ENCODE measurements at places on chromosomes 11 and 22.

- no peak for DNase-seq
Measured at GRCh38 chr11:112844517-112844916, 116.7 kb upstream of the NCAM1 start.

GRCh38 chr11:36314434-36314767 is 18.3 kb downstream of the PRR5L start:
- DNase-seq, result no peak

- no peak for DNase-seq
Measured at GRCh38 chr22:36839356-36840073, 21.3 kb upstream of the NCF4 start.

GRCh38 chr22:45238076-45238956 is 2.4 kb downstream of the KIAA0930 start:
- DNase-seq, result no peak

GRCh38 chr11:130359419-130359818 is 44.7 kb upstream of the ZBTB44 start:
- DNase-seq, result no peak

DNA sequence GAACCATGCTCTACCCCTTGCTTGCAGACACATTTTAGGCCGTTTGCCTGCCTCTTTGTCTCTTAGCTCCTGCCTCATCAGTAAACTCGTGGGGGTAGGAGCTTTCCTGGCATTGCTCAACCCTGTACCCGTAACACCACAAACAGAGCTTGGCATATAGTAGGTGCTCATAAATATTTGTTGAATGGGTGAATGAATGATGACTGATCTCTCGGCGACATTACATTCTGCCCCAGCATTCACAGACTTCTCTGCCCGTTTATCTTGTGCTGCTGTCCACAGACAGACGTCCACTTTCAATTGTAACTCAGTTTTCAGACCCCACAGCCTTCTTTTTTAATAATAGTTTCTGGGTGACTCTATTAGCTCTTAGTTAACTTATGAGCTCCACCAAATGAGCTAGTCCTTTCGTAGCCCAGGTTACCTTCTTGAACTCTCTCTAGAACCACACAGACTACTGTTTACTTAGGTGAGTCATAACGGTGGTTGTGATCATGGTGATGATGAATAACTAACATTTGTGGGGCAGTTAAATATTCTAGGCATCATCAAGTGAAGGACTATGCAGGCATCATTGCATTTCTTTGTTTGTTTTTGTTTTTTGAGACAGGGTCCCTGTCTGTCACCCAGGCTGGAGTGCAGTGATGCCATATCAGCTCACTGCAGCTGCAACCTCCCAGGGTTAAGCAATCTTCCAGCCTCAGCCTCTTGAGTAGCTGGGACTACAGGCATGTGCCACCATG is 188.4 kb downstream of the ADAMTS15 start:
- no peak for DNase-seq

DNA sequence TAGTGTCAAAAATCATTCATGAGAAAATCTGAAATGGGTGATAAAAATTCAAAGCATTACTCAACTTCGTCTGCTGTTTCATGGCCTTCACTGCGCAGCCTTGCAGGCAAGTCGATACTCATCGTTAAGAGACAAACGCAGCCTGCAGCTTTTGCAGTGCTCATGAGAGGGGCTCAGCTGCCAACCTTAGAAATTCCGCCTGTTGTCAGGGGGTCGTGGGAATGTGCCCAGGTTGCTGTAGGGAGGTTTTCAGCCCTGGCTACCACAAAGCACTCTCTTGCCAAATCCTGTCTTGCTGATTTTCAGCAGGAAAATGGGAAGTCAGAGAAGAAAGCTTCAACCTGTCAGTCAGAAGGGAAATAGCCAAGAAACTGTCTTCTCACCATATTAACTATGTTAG is 25.4 kb upstream of the GRAMD1B start:
- DNase-seq, result peak; percentile 52

- DNase-seq, result no peak
Measured at GRCh38 chr11:130403271-130403804, 25.1 kb downstream of the ADAMTS8 start.

- no peak for DNase-seq
Measured at GRCh38 chr22:38419121-38419857, 35.7 kb downstream of the KCNJ4 start.

DNA sequence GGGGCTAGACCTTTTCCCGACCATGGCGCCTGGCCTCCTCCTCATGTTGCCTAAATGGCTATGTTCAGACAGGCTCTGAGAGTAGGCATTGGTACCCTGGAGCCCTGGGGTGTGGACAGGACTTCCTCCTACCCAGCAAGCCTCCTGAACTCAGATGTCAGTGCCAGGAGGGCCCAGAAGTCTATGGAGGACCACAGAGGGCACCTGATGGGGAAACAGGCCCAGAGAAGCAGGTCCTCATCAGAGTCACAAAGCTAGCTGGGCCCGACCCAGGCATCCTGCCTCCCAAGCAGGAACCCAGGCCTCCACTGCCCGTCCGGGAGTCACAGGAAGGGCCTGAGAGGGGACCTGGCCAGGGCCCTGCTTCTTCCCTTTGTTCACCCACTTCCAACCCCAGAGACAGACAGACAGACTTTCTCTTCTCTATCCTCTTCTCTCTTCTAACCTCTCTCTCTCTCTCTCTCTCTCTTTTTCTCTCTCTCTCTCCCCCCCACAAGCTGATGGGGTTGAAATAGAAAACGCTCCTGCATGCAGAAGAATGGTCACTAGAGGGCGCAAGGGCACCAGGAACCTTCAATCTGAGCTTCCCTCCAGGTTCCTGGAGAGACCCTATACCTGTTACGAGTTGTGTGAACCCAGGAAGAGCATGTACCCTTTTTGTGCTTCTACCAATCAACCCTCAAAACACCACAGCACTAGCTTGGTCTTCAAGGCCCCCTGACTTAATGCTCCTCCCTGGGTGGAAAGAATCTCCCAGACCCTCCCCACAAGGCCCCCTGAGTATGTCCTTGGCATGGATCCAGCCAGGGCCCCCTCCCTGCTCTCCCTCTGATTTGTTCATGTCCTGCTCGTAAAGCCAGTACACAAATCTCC is 27.1 kb downstream of the ARAP1 start:
- peak; percentile 90 for DNase-seq

DNA sequence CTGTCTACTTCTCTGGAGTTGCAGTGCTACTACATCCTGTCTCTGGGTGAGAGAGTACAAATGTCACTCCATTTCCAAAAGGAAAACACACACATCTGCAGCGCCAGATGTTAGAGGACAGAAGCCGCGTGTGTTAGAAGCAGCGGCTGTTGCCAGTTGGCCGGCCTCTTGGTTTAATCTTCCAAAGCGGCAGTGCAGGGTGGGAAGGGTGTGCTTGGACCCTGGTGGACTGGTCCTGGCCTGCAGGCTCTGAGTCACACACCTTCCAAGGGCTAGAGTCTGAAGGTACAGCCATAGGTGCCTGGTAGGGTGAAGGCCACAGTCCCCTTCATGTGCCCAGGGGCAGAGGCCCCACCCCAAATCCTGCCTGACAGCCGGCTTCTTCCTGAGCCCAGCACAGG is 99.8 kb downstream of the CTTN start:
- DNase-seq, result peak; percentile 21
